ENCODE measurements at places on chromosomes 6 and 20. TPM values are rescaled to one million over a fixed set of nuclear protein-coding genes. Genes with fewer than 3 reads are reported as not detected.
A peak's percentile ranks its signal among the peaks of the same experiment; 100 is the strongest.

Gene PXDC1
- 29.0 TPM for total RNA-seq

Gene FAM217A
- total RNA-seq = not detected

Gene BPIFB4
- total RNA-seq = not detected

DNA sequence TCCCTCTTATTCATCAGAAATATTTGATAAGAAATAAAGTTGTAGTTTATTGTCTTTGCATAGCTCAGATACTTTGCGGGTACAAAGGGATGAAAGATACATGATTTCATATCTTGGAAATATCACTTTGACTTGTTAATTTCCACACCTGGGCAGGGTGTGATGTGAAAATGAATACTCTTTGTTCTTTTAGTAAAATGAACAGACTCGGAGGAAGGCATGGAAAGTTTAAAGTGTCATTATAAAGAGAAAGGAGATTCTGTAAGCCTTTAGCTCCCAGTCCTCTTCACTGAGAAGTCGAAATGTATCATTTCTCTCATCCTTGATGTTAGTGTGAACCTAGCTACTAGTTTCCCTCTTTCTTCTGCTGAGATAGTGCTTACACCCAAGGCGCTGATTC lies 36.7 kb upstream of the AKIRIN2 start:
- no peak for DNase-seq

DNA sequence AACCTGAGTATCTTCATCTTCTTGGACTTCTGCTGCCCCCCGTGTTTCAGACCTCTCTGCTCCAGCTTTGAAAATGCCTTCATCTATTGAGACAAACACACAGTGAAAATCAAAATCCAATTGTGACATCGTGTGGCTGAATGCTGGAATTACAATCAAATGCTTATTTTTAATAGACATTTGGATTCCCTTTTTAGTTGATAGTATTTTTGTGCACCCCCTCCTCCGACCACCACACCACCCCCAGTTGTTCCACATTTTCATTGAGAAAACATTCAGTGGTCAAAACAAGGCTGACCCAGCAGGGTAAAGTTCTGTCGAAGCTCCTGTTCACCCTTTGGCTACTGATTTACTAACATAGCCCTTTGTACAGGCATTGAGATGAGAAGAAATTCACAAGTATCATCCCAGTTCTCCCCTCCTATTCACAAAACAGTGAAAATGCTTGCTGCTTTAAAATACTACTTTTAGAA lies 79.0 kb downstream of the NRSN1 start:
- DNase-seq = peak; percentile 48

GRCh38 chr6:140459209-140459608 lies 1084.8 kb upstream of the CITED2 start:
- no peak for DNase-seq

DNA sequence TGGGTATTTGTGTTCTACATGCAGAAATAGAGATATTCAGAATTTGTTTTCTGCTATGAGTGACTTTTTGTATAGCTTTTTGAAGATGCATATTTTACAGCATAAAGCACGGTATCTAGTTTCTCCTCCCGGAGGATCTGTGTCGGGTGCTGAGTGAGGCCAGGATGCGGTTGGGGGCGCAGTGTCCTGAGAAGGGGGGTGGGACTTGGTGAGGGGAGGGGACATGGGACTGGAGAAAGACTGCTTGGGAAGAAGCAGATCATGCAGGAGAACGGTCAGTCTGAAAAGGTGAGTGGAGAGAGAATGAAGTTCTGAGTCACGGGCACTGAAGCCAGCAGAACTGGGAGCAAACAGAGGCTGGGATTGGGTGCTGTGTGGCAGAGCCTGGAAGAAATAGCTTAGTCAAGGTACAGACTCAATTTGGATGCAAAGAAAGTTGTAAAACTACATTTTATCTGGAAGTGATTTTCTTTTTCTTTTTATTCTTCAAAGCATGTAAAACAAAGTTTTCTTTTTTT lies 44.0 kb downstream of the STX11 start:
- DNase-seq = peak; percentile 37

Gene LY6G6F
- not detected for total RNA-seq

Gene BEND6
- total RNA-seq = 2.1 TPM
